ENCODE measurements at places on chromosomes 2 and 18.

DNA sequence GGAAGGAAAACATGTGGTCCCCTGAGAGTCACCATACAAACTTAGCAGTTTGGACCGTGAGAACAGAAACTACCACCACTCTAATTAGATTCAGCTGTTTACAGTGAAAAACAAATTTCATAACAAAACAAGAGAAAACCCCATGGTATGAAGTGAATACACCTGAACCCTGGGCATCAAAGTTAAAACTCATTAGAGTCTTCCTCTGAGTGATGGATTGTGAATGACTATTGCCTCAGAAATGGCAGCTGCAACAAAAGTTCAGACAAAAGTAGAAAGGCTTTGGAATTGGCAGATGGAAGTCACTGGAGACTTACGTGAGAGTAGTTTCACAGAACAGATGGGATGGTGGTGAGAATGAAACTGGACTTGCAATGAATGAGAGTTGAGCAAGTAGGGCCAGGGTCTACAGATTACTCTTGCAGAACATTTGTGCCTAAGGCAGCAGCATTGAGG lies 98.0 kb downstream of the AAK1 start:
- DNase-seq: no peak

DNA sequence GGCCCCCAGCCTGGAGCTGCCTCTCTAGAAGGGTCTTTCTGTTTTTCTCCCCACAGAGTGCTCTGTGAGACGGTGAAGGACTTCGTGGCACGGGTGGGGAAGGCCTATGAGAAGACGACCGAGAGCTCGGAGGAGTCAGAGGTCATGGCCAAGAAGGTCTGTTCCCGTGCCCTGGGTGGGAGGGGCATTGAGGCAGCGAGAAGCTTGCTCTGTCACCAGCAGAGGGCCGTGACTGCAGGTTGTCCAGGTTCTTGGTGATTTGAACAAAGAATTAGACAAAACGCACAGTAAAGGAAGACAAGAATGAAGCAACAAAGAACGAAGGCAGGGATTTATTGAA lies 93.9 kb downstream of the DGKD start:
- no peak for DNase-seq

DNA sequence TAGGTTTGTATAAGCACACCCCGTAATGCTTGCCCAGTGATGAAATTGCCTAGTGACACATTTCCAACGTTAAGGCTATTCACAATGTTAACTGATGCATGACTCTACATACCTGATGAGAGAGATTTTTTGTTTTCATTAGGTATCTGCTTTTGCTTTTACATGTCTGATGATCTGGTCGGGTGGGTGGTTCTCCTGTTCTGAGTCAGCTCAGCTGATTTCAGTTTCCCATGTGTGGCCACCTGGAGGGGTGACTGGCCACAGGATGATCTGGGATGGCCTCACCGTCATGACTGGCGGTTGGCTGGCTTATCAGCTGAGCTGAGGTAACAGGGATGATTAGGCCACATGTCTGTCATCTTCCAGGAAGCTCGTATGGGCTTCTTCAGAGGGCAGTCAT lies 33.8 kb upstream of the ACYP2 start:
- DNase-seq: no peak

- no peak for DNase-seq
These were observed 93.4 kb downstream of the C1QL2 start for GRCh38 chr2:119065146-119065545.

DNA sequence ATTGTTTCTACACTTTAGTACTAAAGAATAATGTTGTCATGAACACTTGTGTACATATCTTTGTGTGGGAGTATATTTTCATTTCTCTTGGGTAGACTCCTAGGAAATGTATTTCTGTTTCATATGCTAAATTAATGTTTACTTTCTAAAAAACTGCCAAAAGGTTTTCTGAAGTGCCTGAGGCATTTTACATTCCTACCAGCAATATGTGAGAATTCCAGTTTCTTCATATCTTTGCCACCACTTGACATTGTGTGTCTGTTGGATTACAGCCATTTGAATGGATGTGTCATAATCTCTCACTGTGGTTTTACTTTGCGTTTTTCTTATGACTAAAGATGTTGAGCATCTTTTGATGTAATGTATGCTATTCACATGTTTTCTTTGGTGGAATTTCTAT lies 428.2 kb upstream of the KCNH7 start:
- no peak for DNase-seq

GRCh38 chr18:21040466-21040865 lies 71.1 kb downstream of the ROCK1 start:
- DNase-seq: no peak

DNA sequence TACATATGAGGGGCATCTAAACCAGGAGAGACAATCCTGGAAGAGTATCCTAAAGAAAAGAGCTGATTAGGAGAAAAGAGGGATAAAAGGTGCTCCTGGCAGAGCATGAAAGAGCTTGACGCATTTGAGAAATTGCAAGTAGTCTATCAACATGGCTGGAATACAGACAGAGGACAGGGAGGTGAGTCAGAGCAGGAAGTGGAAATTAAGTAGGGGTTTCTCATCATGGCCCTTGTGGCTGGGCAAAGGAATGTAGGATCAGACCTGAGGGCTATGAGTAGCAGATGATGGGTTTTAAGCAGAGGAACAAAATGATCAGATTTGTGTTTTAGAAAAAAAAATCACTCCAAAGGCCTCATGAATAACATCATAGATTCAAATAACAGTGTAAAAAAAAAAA lies 49.2 kb upstream of the UGP2 start:
- DNase-seq: no peak

DNA sequence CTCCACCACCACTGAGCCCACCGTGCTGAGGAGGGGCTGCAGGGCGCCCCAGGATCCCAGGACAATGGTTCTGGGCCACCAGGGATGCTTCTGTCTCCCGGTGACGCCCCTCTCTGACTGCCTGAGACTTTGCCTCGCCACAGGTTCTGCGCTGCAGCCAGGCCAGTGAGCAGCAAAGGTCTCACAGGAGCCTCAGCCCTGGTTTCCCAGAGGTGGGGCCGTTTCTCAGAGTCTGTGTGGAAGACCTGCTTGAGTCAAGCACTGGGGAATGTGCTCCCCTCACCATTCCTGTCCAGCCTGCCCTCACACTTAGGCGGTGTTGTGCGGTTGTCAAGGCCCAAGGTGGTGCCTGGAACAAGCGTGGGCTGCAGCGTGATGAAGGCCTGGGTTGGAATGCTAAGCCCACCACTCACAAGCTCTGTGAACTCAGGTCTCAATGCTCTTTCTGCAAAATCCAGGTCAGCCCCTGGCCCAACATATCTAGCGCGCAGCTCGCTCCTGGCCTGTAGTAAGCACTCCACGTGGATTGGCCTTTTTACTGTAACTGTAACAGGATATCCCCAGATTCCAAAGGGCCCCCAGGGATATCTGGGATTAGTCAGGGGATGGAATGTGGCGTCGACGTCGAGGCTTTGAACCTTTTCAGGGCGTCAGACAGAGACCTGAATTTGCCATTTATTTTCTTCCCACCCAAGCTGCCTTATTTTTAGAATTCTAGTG lies 47.6 kb downstream of the PLB1 start:
- DNase-seq: no peak

- DNase-seq: peak; percentile 73
These were observed 214.2 kb downstream of the PTGR3 start for GRCh38 chr18:74994502-74995418.

- DNase-seq: no peak
These were observed 160.8 kb downstream of the ACKR3 start for GRCh38 chr2:236730393-236730792.

DNA sequence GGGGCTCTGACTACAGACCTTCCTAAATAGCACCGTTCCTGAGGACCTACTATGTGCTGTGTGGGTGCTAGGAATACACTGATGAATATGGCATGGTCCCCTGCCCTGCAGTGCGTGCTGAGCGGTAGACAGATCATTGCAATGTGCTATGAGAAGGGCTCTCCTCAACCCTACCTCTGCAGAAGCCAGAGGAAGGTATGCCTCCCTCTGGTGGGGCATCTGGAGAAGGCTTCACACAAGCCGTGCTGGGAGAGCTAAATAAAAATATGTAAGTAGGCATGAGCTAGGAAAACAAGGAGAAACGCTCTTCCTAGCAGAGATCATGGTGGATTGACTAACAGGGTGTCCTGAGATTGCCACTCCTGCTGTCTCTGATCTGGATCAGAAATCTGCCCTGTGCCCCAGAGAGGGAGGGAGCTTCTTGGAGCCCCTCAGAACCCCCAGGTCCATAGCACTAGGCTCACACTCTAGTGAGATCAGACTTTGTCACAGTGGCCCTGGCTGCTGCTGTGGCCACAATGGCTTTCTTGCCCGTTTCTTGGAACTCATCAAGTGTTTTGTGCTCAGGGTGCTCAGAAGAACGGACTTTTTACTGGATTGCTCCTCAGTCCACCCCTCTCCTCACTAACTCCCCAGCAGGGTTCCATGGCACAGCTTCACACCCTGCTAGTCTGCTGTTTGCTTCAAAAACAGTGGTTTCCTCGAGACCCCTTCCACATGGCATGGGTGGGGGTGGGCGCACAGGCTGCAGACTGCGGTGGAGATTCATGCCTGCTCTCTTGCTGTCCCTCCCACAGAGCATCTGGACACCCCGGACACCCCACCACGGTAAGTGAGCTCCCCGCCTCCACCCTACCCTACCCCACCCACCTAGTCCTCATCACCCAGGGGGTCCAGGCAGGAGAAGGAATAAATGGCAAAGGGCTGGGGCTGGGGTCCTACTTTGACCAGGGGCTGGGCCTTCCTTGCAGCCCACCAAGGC lies 14.2 kb downstream of the SIGLEC15 start:
- peak; percentile 24 for DNase-seq

DNA sequence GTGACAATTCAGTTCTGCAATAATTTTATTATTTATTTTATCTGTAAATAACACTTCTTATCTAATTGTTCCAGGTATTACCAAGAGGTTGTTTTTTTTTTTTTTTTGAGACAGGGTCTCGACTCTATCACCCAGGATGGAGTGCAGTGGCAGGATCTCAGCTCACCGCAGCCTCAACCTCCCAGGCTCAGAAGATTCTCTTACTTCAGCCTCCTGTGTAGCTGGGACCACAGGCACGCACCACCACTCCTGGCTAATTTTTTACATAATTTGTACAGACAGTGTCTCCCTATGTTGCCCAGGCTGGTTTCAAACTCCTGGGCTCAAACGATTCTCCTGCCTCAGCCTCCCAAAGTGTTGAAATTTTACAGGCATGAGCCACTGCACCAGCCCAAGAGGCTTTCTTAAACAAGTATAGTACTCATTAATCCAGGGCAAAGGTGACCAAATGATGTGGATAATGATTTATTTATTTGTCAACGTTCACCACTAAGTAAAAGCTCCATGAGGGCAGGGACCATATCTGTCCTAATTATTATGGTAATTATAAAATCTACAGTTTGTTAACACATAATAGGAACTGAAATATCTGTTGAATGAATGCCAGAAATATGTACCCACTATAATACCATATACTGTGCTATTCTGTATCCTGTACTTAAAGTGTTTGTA lies 12.0 kb downstream of the STK17B start:
- DNase-seq: no peak

- no peak for DNase-seq
These were observed 3.4 kb downstream of the RAB31 start for GRCh38 chr18:9711361-9712129.

DNA sequence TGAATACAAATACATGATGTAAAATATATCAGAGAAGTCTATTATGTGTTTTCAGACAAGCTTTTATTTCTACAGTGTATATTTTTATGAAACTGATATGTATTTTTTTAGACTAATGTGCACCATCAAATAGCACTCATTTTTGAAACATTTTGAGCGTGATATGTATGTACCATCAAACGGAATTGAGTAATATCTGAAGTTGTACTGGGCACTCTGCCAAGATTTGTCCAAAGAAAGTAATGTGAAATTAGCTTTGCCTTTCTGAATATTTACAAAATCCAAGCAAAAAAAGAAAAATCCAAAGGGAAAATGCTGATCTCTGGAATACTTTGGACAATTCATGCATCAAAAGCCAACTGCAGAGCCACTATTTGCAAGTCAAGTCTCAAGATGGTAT lies 972.0 kb downstream of the DPP10 start:
- no peak for DNase-seq

DNA sequence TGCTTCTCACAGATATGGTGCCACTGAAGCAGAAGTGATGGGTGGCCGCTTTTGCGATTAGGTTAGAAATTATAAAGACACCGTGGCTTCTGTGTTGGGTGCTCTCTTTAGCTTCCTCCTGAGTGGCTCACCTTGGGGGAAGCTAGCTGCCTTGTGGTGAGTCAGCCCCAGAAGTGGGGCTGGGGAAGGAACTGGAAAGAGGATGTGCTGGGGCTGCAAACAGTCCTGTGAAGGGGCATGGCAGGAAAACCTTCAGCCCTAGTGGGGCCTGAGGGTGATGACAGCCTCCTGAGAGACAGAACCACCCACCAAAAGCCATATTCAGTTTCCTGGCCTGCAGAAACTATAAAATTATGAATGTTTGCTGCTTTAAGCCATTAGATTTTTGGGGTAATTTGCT lies 8.9 kb upstream of the ASB18 start:
- DNase-seq: no peak

GRCh38 chr2:56713161-56713676 lies 529.4 kb downstream of the CCDC85A start:
- DNase-seq: no peak

GRCh38 chr2:232931636-232932035 lies 61.6 kb downstream of the SNORC start:
- no peak for DNase-seq

- no peak for DNase-seq
These were observed 93.2 kb downstream of the ADD2 start for GRCh38 chr2:70674636-70675430.

GRCh38 chr18:25510096-25510495 lies 158.1 kb upstream of the ZNF521 start:
- no peak for DNase-seq

GRCh38 chr18:46271488-46271887 lies 167.3 kb downstream of the HAUS1 start:
- no peak for DNase-seq

- DNase-seq: no peak
These were observed 150.9 kb upstream of the REV1 start for GRCh38 chr2:99640635-99641151.

- no peak for DNase-seq
These were observed 141.7 kb downstream of the SH3RF3 start for GRCh38 chr2:109270505-109271312.

- DNase-seq: no peak
These were observed 109.7 kb downstream of the CD8B2 start for GRCh38 chr2:106596844-106597243.

DNA sequence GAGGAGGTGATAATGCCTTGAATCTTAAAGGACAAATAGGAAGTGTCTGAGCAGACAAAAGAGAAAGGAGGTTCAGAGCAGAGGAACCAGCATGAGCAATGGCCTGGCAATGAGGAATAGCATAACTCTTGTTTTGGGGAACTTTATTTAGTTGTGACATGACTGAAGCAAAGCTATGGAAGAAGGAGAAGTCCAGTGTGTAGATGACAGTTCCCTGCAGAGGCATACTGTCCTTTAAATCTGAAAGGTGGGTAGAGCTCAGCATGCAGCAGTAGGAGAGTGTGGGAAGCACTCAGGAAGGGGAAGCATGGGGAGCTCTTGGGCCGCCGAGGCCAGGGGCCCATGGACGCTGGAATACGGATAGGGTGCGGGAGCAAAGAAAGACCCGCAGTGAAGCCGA lies 173.8 kb downstream of the SEPTIN10 start:
- DNase-seq: no peak

- peak; percentile 14 for DNase-seq
These were observed 63.8 kb upstream of the BZW1 start for GRCh38 chr2:200747668-200748618.

- no peak for DNase-seq
These were observed 89.3 kb downstream of the CSRNP3 start for GRCh38 chr2:165558832-165559231.

- peak; percentile 6 for DNase-seq
These were observed 66.5 kb downstream of the DTNB start for GRCh38 chr2:25606892-25607291.

GRCh38 chr2:231524477-231525247 lies 5.6 kb downstream of the NMUR1 start:
- DNase-seq: no peak

All from NCI-H526 treated with DMSO at 0.1 percent for 48 hours (cell line).